Activated naive CD4-positive, alpha-beta T cell treated with anti-CD3 and anti-CD28 coated beads, Interleukin-2, amount 10 ng/mL, durations not matched to agents 5 hours and 36 hours (primary cell): ENCODE measurements at places on chromosomes 3 and 15. TPM values are rescaled to one million over a fixed set of nuclear protein-coding genes. Genes with fewer than 3 reads are reported as not detected.

Gene MAGI1
- total RNA-seq = 0.05 TPM

Gene P3H2
- total RNA-seq = not detected

Gene NPAP1
- total RNA-seq = not detected

Gene SCN5A
- 0.14 TPM for total RNA-seq

Gene ARL6
- 3.4 TPM for total RNA-seq

Gene ANKRD63
- 0.26 TPM for total RNA-seq

Gene CASR
- not detected for total RNA-seq

Gene CCR5
- 12.0 TPM for total RNA-seq

Gene KCNAB1
- total RNA-seq = not detected

Gene DLEC1
- 5.1 TPM for total RNA-seq

Gene CRABP1
- total RNA-seq = not detected
